Forelimb muscle (tissue), 1 donor: ENCODE measurements at places on chromosomes 11 and 22.

- no peak for DNase-seq
These were observed 99.5 kb downstream of the ZNF280B start for GRCh38 chr22:22408731-22409696.

DNA sequence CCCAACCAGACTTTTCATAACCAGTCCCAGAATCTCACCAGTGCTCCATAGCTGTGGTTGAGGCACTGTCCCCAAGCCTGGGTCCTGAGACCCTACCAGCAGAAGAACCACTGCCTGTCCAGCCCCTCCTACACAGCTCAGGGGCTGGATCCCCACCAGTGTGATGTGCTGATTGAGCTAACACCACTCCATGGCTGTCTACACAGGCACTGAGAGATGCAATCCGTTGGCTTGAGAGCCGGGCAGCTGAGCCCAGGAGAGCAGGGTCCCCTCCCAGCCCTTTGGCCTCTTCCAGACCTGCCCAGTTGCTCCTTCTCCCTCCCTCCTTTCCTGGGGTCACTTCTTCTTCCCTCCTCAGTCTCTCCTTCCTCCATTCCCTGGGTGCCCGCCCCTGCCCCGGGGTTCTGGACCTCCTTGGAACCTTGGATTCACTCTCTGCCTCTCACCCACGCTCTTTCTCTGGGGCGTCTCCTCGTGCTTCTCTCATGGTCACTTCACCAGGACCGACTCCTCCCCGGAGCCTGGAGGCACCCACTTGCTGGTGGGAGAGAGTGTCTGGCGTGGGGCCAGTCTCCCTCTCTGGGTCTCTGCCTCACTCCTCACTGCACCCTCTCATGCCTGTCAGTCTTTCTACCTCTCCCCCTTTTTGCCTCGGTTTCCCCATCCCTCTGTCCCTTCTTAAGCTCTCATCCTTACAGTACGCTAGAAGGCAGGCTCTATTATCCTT, 706 bp upstream of the SCYL1 start:
- DNase-seq: no peak

GRCh38 chr11:86062719-86063118, 6.2 kb downstream of the PICALM start:
- no peak for DNase-seq

DNA sequence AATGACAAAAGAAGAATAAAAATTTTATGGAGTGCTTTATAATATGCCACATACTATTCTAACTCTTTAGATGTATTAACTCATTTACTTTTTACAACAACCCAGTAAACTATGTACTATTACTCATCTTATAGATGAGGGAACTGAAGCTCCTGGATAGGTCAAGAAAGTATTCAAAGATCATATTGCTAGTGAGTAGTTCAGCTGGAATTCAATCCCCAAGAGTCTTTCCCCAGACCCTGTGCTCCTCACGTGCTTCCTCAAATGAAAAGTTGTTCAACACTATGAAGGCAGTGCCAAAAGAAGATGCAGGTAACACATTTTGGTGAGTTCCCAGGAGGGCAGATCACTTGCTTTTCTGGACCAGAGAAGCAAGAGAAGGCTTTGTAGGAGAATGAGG, 46.8 kb downstream of the BTG4 start:
- no peak for DNase-seq

GRCh38 chr11:107018902-107019493, 722 bp upstream of the GUCY1A2 start:
- DNase-seq: no peak

- no peak for DNase-seq
These were observed 1.7 kb downstream of the MMP11 start for GRCh38 chr22:23774114-23774921.

- DNase-seq: no peak
These were observed 6.1 kb downstream of the SMCO4 start for GRCh38 chr11:93537049-93537448.

DNA sequence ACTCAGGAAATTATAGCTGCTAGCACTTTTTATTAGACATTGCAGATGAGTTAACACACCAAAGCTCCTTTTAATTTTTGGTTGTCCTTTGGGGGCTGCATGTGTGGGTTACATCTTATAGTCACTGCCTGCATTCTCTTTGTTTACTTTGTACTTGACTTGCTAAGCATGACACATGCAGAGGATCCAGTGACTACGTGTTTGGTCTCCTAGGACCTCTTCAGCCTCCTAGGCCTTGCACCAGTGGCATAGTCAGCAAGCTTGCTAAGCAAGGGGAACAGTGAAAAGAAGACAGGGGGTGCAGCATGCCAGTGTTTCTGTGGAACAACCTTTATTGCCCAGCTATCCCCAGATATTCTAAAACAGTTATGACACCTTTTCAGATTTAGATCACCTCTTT, 108.2 kb downstream of the PAX6 start:
- no peak for DNase-seq

- DNase-seq: no peak
These were observed 572.6 kb upstream of the LUZP2 start for GRCh38 chr11:23924226-23924625.

GRCh38 chr22:44685384-44686056, 16.5 kb upstream of the PRR5 start:
- DNase-seq: no peak

DNA sequence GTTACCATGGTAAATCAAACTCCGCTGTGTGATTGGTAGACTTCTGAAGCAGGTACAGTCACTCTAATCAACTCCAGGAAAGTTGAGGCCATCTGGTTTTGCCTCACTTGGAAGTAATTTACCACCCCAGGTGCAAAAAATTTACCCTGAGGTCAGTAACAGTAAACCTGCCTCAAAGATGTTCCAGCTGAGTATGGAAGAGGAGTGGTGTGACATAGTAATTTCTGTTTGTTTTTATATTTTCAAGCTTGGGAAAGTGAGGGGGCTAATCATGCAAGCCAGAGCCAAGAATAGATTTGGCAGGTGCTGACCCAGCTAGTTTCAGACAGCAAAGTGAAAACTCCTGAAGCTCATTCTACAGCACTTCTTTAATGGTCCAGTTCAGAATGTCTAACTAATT, 691.6 kb downstream of the NTM start:
- no peak for DNase-seq

DNA sequence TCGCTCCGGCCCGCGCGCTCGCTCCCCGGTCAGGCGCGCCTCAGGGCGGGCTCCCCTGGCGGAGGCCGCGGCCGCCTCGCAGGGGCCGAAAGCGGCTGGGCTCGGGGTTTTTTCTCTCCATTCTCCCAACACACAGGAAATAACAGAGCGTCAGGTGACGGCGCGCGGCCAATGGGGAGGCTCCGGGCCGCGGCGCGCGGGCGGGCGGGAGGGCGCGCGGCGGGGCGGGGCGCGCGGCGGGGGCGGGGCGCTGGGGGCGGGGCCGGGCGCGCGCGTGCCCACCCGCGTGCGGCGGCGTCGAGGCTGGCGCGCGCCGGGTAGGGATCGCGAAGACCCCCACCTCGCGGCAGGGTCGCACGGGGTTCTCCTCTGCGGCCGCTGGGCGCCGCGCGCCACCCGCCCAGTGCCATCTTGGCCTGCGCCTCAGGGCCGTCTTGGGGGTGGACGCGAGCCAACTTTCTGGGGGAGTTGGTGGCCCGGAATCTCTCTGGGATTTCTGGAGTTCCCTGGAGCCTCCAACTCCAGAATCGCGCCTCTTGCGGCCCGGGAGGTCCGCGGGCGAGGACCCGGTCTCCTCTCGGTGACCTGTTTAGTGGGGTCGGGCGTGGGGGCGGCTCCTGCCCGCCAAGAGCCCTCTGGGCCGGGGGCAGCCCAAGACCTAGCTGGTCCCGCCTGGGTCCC, at the start of gene TCF20:
Gene TCF20, minus strand, starts transcription at position 144 of the 681 bp plus-strand sequence. CDS start 55,348 bp downstream, outside the sequence.
- peak; percentile 41 for DNase-seq

GRCh38 chr11:118233377-118233776, 8.6 kb upstream of the JAML start:
- DNase-seq: no peak

- no peak for DNase-seq
These were observed 78.3 kb upstream of the AKIP1 start for GRCh38 chr11:8832571-8833260.

DNA sequence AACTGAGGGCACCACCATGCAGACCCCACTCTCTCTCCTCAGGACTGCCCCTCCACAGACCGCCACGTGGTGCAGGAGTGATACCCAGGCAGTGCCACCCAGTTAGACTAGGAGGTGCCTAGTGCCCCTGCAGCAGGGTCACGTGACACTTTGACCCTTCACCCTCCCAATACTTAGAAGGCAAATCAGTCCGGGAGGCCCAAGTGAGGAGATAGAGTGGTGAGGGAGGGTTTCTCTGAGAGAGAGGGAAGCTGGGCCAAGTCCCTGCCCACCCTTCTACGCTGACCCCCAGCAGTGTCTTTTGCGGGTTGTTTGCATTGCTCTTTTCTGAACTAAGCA, 84.6 kb downstream of the BUD13 start:
- no peak for DNase-seq

DNA sequence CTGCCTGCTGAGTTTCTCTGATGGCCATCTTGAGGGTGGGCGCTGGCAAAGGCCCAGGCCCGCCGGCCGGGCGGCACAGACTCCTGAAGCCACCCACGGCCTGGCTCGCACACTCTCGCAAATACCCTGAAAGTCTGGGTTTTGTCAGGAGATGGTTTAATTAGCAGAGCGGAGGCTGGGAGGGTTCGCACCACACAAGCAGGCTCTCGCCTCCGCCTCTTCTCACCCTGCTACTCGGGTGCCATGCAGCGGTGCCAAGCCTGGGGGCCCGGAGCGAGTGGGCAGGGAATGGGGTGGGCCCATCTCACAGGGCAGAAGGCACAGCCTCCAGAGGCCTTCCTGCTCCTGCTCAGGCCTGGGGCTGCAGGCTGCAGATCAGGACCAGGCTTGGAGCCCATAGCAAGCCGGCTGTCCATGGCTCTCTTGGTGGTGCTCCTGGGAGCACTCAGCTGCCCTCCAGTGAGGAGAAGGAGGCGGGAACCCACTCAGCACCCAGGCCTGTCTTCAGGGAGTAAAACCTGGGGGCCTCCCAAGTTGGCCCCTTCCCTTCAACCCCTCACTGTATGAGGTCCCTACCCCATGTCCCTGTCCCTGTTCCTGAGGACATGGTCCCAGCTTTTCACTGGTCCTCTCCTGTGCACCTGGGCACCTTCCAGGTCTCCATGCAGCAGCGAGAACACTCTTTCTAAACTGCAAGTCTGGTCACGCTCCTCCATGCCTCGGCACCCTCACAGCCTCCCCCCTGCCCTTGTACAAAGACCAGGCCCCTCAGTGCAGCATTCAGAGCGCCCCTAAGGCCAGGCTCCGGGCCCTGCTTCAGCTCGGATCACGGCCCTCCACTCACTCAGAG, 62.0 kb downstream of the FLRT1 start:
- no peak for DNase-seq
